H7 (cell line): ENCODE measurements at places on chromosomes 5 and 9.

- no peak for DNase-seq
Observed at GRCh38 chr5:96316017-96316416, 117.0 kb downstream of the PCSK1 start.

DNA sequence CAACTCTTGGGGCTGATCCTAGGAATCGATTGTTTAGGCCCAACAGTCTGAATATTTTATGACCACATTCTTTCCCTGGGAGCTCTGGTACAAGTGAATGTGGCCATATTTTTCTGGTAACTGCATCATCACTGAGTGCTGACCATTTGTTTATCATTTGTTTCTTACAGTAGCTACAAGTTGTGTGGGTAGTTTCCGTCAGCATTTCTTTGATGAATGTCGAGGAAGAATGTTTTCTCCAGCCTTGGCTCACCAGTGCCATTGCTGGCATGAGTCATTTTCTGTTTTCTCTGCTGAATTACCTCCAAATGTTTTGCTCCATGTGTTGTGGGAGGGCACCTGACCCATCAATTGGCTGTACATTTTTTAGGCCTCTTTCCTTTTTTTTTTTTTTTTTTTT is 14.1 kb upstream of the CARD19 start:
- DNase-seq = no peak

DNA sequence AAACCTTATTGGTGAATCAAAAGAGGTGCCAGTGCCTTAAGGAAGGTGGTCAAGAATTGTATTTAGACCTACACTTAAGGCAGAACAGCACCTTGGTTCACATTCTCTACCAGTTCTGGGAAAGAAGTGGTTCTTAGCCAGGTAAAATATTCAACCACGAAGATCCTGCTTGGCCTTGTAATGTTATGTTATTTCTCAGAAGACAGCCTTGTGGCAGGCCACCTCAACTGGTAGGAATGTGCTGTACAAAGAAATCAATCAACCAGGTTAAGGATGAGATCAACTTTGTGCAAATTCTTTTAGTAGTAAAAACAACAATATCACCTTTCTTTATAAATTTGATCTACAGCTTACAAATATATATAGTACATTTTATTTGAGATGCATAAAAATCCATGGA is 246.8 kb downstream of the ARRDC3 start:
- no peak for DNase-seq

DNA sequence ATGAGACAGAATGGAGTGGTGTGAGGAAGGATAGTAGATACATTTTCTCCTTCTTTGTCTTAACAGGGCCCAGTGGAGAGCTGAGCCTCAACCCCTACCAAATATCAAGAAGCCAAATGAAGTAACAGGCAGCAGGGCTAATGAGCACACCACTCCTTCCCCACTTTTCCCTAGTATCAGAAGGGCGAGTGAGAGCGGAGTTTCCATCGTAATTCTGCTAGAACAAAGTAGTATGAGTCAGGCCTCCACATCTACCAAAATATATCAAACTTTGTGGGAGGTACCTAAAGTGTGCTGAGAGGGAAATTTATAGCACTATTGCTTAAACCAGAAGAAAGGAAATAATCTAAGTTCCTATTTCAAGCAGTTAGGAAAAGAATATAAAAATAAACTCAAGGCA is 769.0 kb upstream of the RGMB start:
- no peak for DNase-seq
